ENCODE measurements at places on chromosomes 7 and 10.

GRCh38 chr7:30896783-30897637 is 14.6 kb upstream of the AQP1 start:
- no peak for DNase-seq

DNA sequence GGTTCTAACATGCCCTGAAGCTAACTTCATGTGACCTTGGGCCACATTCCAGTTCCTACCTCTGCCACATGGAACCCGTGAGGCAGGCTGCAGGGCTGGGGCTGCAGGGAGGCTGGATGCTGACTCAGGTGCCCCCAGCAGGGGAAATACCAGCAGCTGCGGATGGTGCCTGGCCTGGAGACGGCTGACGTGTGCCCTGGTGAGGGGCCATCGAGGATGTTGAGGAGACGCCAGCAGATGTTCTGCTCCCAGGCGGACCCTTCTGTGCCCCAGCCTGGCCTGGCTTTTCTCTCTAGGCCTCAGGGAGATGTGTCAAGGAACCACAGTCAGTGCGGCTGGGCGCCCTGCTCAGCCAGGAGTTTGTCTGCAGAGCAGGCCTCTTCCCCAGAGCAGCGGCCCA is 8.8 kb downstream of the BAG3 start:
- DNase-seq: no peak

DNA sequence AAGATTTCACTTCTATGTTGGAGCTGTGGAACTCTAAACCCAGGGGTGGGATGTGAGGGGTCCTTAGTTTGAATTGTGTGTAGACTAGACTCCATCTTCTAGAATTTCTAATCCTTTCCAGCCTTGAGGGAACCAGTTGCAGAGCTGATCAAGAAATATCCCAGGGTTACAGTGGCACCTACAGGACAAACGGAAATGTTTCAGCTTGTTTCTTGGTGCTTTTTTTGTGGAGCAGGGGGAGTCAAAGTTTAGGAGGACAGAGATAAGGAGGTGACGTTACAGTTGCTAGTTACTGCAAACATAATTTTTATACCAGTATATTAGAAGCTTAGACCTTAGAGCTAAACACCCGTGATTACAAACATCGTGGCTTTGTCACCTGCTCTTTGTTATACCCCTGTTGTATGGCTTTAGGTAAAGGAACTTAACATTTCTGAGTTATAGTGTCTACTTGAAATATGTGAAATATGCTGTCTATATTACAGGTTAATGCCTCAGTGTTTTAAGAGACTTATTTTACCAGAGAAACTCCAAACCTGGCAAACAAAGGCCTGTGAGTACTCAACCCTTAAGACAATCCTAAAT is 84.5 kb upstream of the DYNC1I1 start:
- DNase-seq: no peak

DNA sequence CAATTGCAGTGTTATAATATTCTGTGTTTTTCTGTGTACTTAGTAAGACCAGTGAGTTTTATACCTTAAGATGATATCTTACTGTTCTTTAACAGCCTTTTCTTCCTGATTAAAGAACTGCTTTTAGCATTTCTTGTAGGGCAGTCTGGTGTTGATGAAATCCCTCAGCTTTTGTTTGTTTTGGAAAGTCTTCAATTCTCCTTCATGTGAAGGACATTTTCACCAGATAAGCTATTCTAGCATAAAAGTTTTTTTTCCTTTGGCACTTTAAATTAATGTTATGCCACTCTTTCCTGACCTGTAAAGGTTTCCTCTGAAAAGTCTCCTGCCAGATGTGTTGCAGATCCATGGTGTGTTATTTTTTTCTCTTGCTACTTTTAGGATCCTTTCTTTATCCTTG is 1059.8 kb downstream of the LRMDA start:
- DNase-seq: no peak

DNA sequence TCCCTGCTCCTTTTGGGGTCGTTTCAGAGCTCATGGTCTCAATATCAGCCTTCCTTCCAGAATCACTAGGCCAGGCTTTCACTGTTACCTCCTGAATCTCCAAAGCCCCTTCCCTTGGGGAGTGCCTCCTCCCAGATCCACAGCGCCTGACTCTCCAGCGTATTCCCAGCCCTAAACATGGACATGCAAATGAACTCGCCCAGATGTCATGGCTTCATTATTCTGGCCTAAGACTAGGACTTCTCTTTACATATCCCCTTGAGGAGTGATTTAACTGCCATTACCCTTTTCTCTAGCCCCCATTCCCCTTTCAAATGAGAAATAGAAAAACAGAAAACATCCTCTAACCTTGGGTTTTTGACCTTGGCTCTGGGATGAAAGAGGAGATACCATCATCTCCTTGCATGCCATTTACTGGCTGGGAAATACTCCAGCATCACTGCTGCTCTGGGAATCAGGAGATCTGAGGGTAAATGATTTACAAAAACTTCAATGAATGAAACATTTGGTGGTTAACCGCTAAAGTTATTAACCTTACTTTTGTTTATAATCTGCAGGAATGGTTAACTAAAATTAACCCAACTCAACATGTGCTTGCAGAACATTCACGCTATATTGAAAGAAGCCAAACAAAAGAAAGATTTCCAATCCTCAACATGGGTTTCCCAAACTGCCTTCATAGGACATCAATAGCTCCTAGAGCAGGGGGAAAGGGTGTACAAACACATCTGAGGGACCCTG is 37.0 kb downstream of the FAM171A1 start:
- DNase-seq: no peak

GRCh38 chr7:101395376-101395775 is 32.7 kb downstream of the COL26A1 start:
- DNase-seq: no peak

DNA sequence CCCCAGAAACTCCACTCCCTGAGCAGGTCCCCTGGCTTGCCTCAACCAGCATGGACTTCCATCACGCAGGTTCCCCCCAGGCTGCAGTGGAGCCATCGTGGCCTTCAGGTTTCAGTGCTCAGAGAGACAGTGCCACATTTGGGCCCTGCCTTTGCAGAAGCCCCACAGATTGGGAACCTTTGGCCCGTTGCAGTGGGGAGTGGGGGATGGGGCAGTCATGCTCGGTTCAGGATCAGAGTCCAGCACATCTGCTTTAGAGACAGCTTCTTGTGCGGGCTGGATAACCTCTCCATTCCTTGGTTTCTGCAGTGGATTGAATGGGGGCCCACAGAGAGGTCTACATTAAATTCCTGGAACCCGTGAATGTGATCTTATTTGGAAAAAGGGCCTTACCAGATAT is 183.9 kb downstream of the EBF3 start:
- DNase-seq: no peak

DNA sequence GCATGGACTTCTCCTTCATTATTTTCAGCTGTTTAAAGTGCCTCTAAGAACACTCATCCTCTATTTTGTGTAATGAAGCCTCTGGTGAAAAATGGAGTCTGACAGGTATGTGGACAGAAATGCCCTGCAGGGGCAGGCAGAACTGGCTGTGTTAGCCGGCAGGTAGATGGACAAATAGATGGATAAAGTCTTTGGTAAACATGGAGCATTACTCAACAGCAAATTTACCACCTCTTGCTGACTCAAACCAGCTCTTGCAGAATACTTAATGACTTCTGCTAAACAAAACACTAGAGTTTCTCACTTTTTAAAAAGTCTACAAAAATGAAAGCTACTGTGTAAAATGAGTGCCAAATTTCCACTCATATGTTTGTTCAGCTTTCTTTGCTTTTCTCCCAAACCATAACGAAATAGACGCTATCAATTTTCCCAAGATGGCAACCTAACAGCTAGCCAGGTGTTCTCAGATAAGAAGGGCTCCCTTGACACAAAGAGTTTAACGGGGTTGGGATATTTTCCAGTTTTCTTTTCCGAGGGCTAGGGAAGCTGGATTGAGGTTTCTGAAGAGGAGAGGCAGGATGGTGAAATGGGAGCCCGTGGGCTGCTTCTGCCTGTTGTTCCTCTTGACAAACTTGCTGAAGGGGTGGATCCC is 71.9 kb upstream of the HABP2 start:
- no peak for DNase-seq

All from activated naive CD4-positive, alpha-beta T cell treated with Interleukin-2 at 50 U/mL for 16 hours (primary cell).